CD4-positive, alpha-beta T cell (primary cell): ENCODE measurements at places on chromosomes 3 and 15.

DNA sequence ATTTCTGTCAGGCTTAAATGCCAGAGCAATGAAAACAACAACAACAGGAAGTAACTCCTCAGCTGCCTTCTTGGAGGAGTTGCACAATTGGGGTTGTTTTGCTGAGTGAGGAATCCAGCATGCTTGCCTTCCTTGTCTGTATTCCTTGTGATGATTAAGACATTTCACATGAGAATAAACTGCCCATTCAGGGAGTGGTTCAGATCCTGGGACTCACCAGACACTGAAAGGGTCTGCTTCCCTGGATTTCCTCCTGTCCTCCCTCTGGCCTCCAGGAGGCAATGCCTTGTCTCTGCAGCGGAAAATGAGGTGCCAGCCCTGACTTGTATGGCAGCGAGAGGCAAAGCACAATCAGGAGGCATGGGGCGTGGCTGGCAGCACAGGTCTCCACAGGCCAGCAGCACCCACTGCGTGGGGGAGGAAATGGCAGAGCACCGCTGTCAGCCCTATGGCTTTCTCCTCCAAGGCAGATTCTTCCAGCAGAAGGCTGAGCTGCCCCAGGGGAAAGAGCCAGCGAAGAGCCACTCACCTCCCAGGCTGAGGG, 41.5 kb downstream of the RBP2 start:
- DNase-seq, result no peak

DNA sequence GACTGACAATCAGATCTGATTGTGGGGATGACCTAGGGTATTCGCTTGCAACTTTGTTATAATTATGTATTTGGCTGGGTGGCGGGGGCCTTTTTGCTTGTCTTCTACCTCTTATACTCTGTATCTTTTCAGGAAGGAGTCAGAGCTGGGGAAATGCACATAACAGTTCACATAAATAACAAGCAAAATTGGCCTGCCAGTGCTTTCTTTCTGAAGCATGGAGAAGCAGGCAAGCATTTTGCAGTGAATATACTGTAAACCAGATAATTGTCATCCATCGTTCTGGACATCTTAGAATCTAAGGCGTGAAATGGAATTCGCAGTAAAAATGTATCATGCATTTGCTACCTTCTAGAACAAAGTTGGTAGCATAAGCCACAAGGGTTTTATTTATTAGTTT, 227.6 kb downstream of the CLSTN2 start:
- no peak for DNase-seq

DNA sequence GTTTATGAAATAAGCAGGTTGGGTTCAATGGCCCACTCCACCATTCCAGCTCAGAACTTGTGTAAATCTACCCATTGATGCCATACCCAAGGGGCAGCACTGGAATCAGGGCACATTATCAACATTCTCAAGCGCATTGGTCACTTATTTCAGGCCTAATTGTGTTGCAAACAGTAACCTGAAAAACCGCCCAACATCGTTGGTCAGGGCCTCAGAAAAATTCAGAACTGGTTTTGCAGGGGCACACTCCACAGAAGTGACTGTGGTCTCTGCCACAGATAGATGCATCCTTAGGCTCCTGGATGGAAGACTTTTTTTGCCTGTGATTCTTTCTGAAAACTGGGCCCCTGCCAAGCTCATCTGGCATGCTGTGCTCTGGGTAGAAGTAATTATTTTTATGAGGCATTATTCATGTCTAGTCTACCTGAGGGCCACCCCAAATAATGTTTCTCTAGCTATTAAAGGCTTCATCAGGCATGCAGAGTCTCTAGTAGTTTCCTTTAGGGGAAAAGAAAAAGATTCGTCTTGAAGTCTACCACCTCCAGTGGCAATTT, 21.7 kb upstream of the LRTM1 start:
- no peak for DNase-seq

- DNase-seq, result no peak
Observed at GRCh38 chr3:131735116-131735515, 232.3 kb upstream of the MRPL3 start.

GRCh38 chr3:69951616-69952015, 47.9 kb upstream of the SAMMSON start:
- no peak for DNase-seq
